SJSA1 (cell line): ENCODE measurements at places on chromosomes 5 and 9.

DNA sequence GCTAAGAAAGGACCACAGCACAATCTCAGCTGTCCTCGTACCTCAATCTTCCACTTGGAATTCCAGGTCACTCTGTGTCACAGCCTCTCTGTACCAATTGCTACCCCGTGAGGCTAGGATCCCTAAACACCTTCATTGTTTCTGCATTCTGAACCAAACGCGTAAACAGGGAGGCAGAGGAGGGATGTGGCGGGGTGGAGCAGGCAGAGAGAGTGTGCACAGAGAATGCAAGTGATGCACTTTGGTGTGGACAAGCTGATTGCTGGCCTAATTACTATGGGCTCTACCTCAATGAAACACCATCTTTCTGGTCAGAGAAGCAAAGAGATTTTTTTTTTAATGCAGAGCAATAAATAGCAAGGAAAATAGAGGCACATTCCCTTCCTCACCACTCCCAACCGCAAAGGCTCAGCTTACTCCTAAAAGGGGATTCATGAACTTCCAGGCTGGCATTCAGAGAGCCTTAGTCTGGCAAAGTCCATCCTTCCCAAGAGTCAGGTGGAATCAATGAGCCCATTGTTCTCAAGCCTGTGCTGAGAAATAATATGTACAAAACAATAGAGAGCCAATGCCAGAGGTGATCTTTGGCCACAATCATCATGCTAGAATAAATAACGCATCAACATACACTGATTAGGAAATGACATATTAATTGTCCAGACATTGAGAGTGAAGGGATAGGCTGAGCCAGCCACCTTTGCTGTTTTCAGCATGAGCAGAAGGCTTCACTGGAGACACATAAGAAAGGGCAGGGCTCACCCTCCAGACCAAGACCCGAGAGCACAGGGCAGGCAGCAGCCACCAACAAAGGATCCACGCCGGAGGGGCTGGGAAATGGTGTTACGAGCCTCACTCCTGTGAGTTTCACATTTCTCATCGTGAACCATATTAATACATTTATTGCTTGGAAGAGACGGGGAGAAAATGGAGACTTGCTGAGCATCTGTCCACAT, 278.8 kb downstream of the ENC1 start:
- no peak for DNase-seq

- DNase-seq = peak; percentile 82
Measured at GRCh38 chr5:107474716-107475489, 195.8 kb downstream of the EFNA5 start.

DNA sequence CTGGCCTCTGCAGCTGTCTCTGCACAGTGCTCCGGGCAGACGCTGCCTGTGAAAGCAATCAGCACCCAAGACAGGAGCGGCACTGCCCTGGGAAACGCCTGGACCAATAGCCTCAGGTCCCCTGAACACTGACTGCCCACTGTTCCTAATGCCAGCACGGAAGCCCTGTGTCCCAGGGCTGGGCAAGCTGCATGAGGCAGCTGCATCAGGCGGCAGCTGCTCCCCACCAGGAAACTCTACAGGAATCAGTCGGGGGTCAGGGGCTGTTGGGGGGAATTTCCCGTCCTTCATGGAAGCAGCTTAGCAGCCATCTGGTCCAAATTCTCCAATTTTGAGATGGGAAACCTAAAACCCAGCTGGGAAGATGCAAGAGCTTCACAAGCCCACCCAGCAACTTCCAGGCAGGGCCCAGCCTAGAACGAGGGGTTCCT, 118.6 kb downstream of the VAV2 start:
- no peak for DNase-seq

DNA sequence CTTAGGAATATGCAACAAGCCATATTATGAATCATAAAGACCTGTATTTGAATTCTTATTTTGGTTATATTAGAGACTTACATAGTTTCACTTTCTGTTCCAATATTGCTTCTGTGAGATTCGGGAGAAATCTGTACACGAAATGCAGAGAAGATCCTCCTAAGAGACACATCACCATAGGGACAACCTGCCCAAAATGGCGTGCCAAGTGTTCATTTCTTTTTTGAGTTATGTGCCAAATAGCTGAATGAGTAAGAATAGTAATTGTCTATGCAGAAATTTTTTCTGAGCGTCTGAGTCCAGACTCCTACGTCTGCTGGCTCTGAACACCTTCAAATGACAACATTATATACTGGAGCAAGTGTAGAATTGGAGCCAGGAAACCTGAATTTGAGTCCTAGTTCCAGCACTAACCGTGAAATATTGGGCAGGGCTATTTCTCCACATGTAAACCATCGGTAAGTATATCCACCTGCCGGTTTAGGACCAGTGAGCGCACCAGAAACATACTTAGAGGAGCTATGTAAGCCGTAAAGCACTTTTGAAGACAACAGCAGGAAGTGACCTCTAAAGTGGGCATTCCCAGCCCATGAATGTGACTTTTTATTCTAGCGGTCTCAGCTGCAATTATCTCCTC, 163.9 kb upstream of the DMRT1 start:
- DNase-seq = no peak

GRCh38 chr9:109115931-109116526, 3.7 kb downstream of the TMEM245 start:
- no peak for DNase-seq

DNA sequence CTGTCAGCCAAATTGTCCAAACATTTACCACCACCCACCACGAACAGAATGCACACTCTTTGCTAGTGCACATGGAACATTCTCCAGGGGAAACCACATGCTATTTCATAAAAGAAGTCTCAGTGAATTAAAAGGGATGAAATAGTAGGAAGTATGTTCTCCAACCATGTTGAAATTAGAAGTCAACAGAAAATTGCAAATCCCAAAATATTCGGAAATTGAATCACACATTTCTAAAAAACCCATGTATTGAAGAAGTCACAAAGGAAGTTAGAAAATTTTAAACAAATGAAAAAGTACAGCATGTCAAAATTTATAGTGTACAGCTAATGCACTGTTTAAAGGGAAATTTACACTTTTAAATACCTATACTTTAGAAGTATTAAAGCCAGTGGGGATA, 50.8 kb downstream of the TGFBR1 start:
- DNase-seq = peak; percentile 33

DNA sequence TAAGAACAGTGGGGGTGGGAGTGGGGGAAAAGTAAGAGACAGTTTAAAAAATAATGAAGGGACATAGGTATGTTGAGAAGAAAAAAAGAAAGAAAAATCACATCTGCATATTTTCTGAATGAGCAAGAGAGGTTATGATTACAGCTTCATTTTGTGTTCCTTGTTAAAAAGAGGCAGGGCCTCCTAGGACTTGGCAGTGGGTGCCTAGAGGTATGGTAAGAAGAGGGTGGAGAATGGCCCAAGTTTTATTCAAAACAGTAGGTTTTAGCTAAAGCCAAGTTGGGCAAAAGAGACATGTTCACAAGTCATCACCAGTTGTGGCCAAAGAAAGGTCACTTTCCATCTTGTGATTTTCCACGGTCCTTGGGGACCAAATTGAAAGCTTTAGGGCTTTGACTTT, 643.4 kb downstream of the CCDC171 start:
- no peak for DNase-seq

DNA sequence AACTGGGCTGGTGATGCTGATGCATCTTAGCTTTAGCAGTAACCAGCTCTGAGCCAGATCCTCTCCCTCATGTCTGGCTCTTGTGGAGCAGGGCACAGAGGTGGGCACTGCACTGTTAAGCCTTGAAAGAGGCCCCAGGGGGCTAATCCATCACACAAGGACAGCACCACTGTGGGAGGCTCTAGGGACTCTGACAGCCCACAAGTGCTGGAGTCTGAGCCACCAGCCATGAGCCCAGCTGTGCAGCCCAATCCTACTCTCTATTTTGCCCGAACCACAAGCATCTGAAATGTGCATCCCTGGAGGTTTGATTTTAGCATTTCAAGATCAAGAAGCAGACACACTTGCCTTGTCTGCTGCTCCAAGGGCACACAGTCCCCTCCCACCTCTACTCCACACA, 407.1 kb upstream of the TRPC7 start:
- DNase-seq = no peak

DNA sequence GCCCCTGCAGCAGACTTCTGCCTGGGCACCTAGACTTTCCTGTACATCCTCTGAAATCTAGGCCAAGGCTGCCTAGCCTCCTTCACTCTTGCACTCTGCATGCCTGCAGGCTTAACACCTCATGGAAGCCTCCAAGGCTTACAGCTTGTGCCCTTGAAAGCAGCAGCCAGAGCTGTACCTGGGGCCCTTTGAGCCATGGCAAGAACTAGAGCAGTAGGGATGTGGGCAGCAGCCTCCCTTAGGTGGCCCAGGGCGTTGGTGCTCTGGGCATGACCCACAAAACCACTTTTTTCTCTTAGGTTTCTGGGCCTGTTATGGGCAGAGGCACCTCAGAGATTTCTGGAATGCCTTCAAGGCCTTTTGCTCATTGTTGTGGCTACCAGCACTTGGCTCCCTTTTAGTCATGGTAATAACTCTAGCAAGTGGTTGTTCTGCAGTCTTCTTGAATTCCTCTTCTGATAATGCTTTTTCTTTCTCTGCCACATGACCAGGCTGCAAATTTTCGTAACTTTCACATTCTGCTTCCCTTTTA, 606.2 kb downstream of the TLE4 start:
- DNase-seq = no peak

GRCh38 chr5:124963236-124963919, 216.9 kb upstream of the ZNF608 start:
- DNase-seq = peak; percentile 19

DNA sequence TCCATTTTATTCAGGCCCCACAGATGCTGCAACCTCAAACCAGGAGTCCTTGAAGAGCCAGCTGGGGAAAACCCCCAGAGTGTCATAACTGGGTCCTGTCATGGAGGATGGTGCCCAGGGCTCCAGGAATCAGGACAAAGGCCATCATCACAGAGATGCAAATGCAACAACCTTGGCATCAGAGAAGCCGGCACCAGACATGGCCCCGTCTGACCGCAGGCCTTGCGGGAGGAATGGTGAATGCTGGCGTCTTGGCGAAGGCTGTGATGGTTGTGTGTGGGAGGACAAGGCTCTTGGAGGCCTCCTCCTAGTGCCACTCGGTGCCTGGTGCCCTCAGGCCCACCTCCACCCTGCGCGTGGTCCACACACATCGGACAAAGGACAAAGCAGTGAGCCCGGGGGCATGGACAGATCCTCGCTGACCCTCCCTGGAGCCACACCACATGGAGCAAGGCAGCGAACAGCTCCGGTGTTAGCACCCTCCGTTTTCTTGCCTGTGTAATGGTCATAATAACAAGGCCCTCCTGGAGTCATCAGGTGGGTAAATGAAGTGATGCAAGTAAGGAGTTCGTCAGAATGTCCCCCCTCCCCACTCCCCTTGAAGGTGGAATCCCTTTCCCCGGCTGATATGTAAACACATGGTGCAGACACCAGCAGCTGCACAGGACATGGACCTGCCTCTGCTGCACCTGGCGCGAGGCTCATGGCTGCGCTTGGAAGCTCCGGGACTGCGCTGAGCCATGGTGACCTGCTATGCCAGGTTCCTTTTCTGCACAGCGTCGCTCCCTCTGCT, 380.7 kb downstream of the IRX2 start:
- DNase-seq = no peak

DNA sequence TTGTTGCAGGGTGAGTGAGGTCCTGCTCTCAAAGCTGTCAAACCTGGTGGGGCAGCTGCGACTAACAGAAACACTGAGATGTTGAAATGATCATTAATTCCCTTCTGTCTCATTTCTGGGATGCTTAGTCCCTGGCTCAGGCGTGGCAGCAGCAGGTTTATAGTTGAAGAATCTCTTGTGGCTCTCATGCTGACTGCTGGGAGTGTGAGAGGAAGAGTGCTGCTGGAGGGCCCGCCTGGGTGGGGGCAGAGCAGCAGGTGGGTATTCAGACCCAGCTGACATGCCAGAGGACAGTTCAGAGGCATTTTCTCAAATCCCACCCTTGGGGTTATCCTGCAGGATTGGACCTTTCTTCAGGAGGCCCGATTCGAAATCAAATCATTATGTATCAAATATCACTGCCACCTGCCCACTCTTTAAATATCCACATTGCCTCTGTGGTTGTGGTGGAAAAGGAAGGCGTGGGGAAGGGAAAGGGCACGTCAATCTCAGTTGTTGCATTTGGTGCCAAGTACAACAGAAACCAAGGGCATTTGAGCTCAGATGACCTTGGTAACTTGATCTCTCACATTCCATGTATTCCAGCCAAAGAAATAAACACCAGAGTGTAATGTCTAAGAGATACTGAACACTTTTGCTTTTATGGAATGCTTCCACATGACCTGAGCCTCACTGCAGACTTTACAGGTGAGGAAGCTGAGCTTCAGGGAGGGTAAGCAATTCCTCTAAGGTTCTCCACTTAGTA, 224.3 kb downstream of the AOPEP start:
- no peak for DNase-seq

DNA sequence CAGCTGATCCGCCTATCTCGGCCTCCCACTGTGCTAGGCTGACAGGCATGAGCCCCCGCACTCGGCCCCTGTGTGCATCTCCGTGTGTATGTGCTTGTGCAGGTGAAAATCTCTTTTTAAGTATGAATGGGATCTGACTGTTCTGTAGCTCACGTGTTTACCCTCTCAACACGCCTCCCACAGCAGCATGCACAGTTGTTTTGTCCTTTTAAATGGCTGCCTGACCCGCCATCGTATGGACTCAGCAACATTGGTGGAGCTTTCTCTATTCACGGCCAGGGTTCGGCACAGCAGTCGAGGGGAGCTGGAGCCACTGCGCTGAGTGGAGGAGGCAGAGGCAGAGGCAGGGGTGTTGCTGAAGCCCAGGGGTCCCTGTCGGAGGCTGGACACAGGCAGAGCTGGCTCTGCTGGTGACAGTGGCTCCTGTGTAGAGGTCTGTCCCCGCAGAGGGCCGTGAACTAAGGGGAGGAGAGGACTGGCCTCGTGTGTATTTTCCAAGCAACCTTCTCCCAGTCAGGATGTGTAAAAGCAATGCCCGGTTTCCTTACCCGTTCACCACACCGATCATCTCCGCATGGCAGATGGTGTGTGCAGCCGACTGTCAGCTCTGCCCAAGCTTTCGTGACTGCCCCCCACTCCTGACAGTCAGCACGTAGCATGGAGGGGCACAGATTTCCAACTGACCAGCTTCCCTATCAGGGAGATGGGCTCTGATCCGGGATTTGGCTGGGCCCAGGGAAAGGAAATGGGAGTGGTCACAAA, 37.3 kb downstream of the MRPL36 start:
- no peak for DNase-seq

DNA sequence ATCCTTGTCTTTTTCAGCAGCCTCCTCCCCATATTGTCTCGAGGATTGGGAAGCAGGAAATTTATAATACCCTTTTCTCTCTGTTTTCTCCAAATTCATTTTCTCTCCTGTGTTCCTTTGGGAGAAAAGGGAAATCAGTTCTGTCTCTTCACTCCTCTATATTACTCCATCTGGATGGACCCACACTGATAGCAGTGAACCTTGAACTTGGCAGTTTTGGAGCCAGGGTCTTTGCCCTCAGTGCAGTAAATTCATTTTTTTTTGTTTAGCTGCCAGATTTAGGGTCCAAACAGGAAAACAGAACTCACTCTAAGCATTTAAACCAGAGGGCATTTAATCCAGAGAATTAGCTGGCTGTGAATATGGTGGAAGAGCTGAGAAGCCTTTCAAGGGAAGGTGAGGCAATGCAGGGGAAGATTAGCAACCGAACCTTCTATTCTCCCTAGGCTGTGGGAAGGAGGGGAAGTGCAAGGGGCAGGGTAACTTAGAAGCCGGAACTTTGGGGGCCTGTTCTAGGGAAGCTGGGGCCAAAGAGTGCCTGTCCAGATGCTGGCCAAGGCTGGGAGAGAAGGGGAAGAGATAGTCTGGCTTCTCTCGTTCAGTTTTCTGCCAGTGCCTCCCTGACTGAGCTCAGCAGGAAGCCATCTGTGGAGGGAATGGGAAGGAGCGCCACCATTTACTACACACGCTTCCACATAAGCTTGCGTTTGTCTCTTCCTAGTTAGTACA, 16.3 kb upstream of the NPR2 start:
- DNase-seq = no peak
